Activated effector memory CD4-positive, alpha-beta T cell treated with Interleukin-2 at 50 U/mL for 16 hours (primary cell): ENCODE measurements at places on chromosomes 4 and X.

DNA sequence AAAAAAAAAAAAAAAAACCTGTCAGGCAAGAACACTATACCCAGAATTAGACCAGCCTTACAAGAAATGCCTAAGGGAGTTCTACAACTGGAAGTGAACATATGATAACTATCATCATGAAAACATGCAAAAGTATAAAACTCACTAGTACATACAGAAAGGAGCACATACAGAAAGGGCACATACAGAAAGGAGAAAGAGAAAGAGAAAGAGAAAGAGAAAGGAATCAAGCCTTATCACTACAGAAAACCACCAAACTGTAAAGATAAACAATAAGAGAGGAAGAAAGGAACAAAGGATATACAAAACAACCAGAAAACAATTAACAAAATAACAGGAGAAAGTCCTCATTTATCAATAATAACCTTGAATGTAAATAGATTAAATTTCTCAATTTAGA is 50.4 kb downstream of the PHKA1 start:
- DNase-seq: no peak

DNA sequence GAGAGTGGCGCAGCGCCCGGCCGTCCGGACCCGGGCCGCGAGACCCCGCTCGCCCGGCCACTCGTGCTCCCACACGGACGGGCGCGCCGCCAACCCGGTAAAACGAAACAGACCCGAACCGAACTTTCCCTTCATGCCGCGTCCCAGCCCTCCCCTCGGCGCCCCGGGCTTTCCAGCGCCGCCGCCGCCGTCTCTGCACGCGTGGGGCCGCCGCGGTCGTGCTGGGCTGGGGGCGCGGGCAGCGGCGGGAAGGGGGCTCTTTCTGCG is 222 bp downstream of the SMAD1 start:
- no peak for DNase-seq

GRCh38 chr4:6377626-6378492 is 94.6 kb downstream of the PPP2R2C start:
- DNase-seq: no peak

DNA sequence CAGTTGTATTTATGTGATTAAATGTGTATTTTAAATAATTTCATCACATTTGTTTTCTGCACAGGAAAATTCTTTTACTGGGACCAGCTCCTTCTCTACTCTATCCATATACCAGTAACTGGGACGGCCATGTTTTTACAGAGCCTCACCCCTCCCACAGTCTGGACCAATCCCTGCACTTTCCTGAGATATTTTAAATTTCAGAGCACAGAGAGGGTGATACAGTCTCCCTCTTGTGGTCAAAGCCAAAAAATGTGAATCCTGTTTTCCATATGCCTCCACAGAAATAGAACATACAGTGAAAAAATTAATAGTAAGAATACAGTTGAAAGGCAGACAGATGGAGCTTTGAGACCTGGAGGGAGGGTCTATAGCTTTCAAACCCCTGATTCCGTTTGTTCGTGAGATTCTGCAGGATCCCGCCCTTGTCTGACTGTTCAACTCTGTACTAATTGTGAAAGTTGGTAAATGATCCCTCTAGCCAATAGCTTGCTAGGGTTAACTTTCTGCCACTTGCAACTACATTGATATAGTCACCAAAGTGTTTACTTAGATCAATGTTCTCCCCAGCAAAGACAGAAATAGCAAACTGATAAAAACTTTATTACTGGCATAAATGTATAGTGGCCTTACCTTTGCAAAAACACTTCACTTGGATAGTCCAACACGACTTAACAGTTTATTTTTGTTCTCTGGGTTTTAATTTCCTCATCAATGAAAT is 172.2 kb downstream of the PPARGC1A start:
- no peak for DNase-seq

DNA sequence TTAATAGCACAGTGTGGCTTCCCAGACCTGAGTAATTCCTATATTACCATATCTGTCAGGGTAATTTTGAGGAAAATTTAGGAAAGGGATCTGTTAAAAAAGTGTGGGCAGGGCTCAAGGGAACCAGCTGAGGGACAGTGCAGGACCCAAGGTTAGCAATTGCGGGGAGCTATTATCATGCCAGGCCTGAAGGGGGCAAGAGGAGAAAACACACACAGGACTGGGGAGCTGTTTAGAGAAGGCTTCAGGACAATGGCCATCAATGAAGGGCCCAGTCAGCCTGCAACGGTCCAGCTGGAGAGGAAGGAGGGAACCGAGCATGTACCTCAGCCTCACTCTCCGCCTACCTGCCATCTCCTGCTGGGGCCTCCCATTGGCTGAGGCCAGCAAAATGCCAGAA is 19.0 kb upstream of the NHS start:
- DNase-seq: no peak

DNA sequence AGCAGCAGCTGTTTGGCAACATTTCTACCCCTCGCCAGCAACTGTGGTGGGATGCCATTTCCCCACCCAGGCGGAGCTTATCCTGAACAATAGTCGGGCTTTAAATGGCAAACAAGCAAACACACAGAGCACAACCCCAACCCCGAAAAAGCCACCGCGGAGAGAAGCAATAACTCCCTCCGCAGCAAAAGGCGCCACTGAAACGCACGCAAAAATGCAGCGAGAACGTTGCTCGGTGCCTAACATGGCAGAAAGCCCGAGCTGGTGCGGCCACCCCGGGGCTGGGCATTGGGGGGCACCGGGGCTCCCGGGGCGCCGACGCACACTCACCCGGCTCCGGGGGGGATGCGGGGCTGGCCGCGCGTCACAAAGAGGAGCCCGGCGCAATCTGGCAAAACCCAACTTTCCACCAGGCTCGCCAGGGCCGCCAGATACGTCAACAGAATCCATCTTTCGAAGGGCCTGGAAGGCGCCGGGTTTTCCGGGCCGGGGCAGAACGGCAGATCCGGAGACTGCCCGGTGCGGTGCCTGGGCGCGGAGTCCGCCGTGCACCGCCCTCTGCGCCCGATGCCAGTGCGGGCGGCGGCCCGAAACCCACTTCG is 818 bp downstream of the RAI2 start:
- no peak for DNase-seq

- DNase-seq: no peak
Observed at GRCh38 chr4:3770323-3771163, 4.4 kb downstream of the ADRA2C start.

DNA sequence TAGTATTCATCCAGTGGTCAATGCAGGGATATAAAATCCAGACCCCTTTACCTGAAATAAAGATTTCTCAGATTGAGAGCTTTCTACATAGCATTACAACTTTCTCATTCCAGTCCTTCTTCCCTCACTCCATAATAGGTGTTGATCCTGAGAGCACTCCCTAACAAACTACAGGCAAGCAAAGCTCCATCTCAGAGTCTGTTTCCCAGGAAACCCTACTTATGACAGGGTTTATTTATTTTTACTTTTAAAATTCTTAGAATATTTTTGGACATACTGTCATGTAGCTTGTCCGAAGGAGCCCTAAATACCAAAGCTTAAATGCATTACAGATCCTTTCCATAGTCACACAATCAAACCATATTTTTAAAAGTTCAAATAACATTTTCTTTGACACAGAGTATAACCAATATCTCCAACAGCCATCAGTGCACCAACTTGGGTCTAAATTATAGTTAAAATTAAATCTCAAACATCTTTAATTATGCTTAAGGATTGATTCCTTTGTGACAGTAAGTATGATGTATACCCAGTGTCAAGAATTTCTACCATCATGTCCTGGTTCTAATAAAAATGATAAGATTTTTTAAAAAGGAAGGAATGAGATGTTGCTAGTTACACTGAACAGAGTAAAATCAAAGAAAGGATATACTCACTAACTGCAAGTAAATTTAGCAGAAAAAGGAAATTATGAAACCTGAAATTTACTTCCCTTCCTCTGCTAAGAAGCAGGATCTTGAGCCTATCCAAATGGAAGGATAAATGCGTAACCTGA is 580.4 kb upstream of the ADGRL3 start:
- DNase-seq: no peak
